GM10248 (cell line): ENCODE measurements at places on chromosomes 1 and 21.

GRCh38 chr1:204475656-204476432, 18.8 kb downstream of the PIK3C2B start:
- no peak for DNase-seq

GRCh38 chr1:25562101-25562927, 18.9 kb downstream of the LDLRAP1 start:
- DNase-seq: peak; percentile 87

DNA sequence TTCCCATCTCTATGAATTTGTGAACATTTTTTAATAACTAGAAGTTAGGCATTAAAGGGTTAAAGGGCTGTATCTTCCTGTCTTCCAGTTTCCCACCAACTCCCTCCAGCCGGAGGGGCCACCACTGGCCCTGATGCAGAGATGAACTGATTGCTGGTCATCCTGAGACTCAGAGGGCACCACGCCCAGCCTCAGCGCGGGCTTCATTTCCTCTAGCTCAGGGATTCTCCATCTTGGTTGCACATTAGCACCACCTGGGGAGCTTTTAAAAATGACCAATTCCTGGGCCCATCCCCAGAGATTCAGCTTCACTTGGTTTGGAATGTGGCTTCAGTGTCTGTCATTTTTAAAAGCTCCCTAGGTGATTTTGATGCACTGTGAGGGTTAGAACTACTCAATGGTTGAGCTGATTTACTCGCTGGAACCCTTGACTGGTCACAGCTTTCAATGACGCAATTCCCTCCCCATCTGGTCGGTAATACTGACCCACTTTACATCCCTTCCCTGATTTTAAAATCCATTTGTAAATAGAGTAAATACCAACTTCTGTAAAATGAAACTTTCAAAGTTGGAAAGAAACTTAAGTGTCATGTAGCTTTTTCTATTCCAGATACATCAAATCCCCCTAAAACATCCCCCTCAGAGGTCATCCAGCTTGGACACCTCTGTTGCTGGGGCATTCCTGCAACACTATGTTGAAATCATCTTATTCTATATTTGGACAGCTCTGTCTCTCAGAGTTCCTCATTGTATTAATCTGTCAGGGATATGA, 5.1 kb downstream of the NAV1 start:
- DNase-seq: no peak

DNA sequence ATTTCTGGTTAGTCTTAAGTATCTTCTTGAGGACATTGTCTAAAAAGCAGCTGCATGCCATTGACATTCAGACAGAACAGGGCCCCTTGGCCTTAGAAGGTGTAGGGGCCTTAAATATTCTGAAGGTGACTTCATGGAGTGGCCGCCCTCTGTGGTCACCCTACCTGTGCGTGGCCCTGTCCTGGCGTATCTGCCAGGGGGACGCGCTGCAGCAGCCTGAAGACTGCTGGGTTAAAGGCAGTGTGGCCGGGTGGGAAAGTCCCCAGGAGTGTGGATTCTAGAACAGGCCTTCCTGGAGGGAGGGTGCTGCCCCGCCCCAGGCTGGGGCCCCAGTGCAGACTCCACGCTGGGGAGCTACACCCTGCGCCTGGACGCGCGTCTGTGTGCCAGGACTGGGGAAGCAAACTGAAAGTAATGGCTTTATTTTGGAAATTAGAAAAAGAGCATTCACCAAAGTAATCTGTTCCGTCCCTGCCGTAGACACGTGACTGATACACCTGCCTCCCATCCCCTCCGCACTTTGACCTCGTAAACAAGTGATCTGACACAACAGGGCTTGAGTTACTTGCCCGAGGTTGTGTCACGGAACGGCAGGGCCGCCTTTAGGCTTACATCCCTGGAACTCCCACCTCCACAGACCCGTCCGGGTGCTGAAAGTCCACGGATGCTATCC, 1.8 kb downstream of the AGPAT3 start:
- peak; percentile 83 for DNase-seq

GRCh38 chr1:67149179-67149770, 14.5 kb upstream of the C1orf141 start:
- DNase-seq: peak; percentile 73

DNA sequence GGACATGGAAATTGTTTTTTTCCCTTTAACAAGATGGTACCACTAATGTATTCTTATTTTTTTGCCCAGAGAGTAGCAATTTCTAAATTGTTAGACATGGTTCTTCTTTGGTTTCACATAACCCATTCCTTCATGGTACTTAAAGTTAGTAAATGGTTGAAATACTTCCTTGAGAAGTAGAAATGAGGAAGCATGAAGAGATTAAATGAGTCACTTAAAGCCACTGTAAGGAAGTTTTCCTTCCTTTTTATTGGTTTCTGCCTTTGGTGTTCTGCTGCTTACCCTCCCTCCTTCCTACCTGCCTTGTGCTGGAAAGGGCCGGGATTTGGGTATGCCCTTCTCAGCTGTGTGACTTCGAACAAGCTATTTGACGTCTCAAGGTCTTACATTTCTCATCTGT, 101.0 kb downstream of the KIF26B start:
- DNase-seq: no peak

GRCh38 chr21:46048926-46049889, 48.7 kb upstream of the COL6A2 start:
- DNase-seq: no peak

DNA sequence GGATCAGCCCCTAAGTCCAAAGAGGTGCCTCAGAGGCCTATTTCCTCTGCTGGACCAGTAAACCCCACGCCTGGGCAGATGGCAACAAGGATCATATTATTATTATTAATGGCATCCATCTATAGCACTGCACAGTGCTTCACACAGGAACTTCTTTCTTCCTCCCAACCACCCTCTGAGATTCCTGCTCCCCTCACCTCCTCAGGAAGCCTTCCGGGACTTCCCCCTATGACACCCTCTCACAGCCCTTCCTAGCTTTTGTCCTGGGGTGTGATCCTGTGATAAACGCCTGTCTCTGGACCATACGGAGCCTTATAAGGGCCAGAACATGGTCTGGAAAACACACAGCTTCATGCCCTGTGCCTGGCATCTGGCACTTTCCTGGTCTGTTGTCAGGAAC, 3.2 kb downstream of the FBXO2 start:
- DNase-seq: no peak

DNA sequence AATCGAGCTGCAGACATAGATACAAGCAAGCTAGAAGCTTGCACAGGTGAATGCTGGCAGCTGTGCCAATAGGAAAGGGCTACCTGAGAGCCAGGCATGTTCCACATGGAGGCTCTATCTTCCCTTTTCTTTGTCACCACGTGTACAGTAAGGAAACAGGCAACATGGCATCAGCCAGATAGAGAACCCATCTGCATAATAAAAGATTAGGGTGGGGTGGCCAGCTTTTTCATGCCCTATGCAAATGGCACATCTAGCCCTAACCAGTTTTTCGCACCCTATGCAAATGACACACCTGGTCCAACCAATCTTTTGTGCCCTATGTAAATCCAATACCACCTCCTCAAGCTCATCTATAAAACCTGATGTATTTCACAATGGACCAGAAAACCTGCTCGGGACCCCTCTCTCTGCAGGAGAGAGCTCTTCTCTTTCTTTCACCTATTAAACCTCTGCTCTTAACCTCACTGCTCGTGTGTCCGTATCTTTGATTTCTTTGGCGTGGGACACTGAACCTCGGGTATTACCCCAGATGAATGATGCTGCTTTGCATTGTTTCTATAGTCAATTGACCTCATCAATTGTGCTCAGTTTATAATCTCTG, 93.9 kb downstream of the SLC30A10 start:
- DNase-seq: no peak

DNA sequence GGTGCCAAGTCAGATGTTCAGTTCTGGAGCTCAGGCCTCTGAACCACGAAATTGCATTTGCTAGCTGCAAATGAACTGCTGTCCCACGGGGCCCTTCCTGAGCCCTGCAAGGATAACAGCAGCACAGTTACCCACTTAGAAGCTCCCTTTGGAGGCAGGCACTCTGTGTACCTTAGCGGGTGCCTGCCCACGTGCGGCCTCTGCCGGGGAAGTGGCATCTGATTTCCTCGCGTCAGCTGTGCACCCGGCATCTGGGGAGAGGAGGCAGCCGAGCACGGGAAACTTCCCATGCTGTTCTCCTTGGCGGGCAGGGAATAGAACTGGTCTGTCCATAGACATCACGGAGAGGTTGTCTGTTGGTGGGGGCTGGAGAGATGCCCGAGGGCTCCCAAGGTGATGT, 148.0 kb upstream of the C1orf174 start:
- no peak for DNase-seq

DNA sequence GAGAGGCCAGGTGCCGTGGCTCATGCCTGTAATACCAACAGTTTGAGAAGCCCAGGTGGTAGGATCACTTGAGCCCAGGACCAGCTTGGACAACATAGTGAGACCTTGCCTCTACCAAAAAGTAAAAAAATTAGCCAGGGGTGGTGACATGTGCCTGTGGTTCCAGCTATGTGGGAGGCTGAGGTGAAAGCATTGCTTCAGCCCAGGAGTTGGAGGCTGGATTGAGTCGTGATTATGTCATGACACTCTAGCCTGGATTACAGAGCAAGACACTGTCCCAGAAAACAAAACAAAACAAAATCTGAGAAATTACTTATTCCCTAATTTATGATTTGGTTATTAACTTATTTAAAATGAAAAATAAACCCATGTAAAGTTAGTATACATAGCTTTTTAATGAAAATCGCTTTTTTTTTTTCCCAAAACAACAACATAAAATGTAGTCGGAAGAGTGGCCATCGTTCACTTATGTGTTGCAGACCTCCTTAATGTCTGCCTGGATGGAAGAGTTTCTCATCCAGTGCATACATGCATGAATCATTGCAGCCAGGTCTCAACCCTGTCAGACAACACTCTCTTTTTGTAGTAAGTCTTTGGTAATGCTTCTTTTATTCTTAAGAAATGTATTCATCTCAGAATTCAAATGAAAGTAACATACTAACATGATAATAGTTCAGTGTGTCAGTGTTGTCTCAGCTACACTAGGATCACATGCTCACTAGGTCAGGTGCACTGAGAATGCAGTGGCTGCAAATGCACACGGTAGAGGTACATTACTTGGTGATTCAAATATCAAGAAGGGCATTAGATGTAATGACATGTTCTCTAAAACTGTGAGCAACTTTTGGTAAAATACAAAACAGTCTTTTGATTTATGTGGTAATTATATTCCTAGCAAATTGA, 28.0 kb downstream of the ITSN1 start:
- DNase-seq: no peak

- DNase-seq: no peak
Observed at GRCh38 chr1:205703072-205703471, 22.8 kb upstream of the SLC45A3 start.

- DNase-seq: no peak
Observed at GRCh38 chr1:246199086-246199645, 307.9 kb downstream of the SMYD3 start.

DNA sequence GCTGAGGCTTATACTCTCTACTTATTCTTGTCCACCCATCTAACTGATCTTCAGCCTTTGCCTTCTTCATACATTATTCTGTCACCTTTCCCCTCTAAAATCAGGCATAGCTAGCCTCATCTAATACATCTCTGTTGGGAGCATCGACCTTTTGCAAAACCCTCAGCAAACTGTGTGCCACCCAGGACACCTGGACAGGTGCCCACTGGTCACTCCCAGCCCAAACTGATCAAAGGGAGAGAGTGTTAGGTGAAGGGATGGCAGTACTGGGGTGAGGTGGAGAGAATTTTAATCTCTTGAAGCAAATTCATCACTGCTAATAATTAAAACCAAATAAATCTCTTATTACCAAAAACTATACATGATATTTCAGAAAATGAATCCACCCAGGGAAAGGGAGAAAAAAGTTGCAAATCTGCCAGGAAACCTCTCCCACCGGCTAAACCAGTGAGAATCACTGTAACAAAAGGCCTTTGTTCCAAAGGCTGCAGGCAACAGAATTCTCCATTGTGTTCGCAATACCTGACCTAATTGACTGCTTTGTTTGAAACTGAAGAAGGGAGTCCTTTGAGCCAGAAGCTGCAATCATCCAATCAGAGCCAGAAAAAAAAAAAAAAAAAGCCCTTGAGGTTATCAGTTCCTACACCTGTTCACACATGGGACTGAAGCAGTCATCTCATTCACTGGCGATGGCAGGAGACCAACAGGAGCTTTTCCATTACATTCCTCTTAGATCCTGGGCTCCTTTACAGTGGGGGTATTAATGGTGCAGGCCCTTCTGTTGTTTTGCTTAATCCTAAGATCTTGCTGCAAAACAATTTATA, 172.6 kb downstream of the APP start:
- no peak for DNase-seq

DNA sequence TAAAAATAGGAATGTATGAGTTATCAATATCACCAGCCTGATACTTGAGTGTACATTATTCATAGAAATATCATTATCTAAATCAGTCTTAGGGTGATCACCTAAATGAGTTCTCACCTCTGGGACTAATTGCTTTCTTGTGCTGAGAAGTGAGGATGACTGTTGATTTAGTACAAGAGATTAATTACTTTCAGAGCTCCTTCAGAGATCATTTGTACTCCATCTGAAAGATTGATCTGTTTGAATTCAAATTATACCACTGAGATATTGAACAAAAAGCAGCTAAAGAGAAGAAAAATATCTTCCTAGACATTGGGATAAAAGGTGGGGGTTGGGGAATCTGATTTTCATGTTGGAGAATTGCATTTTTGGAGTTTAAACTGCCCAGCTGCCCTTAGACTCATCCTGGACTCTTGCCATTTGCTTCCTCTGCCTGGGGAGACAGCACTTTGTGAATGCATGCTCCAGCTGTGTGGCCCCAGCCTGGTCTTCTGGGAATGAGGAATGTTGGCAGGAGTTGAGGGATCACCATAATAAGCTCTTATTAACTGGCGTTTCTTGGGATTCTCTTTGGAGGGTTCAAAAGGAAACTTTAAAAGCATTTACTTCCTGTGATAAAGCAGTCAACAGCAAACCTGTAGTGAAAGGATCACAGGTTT, 19.7 kb upstream of the PGBD2 start:
- DNase-seq: no peak

DNA sequence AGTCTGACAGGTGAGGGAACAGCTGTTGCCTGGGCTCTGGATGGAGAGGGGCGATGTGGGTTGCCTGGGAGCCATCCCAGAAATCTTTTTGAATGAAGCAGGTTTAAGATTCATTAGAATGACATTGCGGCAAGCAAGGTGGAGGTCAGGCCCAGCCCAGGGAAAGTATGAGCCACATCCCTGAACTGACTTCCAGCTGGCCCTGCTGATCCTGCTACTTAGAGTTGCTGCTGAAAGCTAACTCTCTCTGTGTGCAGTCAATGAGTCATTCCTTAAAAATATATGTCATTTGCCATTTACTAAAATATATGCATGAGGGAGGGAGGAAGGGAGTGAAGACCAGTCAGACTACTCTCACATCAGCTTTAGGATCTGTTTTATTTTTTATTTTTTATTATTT, 54.3 kb upstream of the RAB3GAP2 start:
- no peak for DNase-seq

DNA sequence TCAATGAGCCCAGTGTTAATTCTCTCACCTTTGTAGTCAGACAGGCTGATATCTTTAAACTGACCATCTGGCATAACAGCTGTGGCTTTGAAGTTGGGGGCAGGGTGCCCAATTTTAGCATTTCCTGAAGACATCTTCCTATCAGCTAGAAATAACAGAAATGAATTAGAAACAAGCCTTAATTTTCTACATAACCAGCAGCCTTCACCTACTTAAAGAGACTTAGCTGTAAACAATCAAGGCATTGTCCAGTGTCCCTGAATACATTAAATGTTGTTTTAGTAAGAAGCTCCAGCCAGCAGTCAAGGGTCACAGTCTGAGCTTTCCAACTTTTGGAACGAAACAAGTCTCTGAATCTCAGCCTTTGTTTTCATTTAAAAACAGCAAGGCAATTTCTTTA, 2.8 kb downstream of the PRDX1 start:
- DNase-seq: no peak

GRCh38 chr1:237568955-237569354, 321.8 kb downstream of the ZP4 start:
- DNase-seq: no peak

GRCh38 chr1:105294838-105295237, 1545.1 kb downstream of the AMY1C start:
- DNase-seq: no peak
